DMS 273 treated with DMSO at 0.1 percent for 48 hours (cell line): ENCODE measurements at places on chromosomes 16 and 17.

DNA sequence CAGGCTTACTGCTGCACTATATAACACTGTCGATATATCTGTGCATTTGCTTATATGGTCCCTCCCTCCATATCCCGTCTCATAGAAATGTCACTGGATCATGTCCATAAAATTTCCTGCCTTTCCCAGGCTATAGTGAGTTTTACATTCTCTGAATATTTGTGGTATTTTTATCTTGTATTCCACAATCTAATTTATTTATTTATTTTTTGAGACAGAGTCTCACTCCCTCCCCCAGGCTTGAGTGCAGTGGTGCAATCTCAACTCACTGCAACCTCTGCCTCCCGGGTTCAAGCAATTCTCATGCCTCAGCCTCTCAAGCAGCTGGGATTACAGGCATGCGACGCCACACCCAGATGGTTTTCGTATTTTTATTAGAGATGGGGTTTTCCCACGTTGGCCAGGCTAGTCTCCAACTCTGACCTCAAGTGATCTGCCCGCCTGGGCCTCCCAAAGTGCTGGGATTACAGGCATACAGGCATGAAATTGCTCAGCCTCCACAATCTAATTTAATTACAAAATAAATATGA lies 12.9 kb downstream of the TRIM37 start:
- DNase-seq, result no peak

- no peak for DNase-seq
Measured at GRCh38 chr17:49404361-49404760, 10.3 kb downstream of the PHB1 start.

DNA sequence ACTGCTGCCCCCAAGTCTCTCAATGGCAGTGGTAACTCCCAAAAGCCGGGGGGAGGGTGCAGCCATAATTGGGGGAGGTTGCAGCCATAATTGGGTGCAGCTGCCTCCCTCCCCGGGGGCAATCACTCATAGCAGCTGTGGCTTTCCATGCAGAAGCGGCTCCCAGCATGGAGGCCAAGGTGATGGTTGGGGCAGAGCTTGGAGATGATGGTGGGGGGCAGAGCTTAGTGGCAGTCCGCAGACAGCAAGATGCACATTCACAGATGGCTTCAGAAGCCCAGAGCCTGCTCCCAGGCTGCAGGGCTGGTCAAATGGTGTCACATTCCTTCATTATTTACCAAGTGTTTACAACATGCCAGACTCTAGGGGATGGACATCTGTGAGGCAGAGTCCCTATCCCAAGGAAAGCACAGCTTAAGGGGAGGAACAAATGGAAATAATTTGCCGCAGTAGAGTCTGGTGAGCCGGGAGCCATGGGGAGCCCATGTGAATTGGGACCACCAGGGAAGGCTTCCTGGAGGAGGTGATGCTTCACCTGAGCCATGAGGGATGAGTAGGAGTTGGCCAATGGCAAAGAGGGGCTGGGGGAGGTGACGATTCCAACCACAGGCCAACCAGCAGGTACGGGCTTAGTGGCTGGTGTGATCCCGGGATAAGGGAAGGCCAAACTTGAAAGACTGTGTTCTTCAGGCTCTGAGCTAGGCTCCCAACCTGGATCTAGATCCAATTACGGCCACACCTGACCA lies 8.1 kb downstream of the DOC2B start:
- peak; percentile 14 for DNase-seq

DNA sequence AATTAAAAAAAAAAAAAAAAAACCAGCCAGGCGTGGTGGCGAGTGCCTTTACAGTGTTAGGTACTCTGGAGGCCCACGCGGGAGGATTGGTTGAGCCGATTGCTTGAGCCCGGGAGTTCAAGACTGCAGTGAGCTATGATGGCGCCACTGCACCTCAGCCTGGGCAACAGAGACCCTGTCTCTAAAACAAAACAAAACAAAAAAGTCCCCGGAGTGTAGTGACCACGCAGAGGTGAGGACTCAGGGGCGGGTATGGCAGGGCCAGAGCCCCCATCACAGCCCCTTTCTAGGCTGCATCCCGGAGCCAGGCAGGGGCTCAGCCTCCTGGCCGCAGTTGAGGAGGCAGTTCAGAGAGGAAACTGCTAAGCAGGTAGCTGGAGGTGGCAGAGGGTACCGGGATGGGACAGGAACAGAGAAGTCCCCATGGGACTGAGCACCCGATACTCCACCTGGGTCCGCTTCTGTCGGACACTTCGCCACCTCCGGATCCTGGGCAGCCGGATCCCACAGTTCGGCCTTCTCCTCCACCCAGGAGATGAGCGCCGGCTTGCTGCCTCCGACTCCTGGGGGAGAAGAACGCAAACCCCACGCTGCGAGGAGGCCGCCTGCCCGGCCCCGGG lies 800 bp downstream of the ZNF747 start:
- no peak for DNase-seq

- no peak for DNase-seq
Measured at GRCh38 chr17:39543664-39544063, 64.1 kb downstream of the NEUROD2 start.

DNA sequence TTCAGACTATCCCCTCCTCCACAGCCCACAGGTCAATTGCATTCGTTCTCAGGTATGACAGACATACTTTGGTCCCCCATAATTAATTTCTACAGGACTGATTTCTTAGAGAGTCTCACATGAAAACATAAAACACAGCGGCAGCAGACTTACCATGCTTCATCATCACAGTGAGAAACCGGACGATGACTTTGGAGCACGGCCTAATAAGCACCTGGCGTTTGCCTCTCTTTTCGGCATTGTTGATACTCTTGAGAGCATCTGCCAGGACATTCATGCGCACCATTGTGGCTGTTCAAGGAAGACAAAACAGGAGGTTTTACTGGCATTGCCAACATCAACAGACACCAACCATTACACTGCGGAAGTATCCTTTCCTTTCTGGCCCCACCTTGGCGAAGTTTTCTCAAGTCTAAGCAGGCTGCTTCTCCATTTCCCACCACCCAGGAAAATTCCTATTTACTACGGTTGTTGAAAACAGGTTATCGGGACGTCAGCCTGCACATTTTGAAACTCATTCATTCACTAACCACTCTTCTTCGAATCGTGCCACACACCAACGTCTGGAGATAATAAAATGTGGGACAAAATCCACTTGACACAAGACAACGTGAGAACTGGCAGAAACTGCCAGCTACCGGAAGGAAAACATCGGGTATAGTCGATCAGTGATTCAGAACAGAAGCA lies 1.2 kb downstream of the RPS15A start:
- DNase-seq, result no peak

GRCh38 chr17:28258347-28258887 lies 60.6 kb upstream of the TMEM97 start:
- DNase-seq, result no peak

- DNase-seq, result no peak
Measured at GRCh38 chr16:21275529-21275928, 2.6 kb downstream of the CRYM start.
